ENCODE measurements at places on chromosomes 7 and 10.
A peak's percentile ranks its signal among the peaks of the same experiment; 100 is the strongest.

DNA sequence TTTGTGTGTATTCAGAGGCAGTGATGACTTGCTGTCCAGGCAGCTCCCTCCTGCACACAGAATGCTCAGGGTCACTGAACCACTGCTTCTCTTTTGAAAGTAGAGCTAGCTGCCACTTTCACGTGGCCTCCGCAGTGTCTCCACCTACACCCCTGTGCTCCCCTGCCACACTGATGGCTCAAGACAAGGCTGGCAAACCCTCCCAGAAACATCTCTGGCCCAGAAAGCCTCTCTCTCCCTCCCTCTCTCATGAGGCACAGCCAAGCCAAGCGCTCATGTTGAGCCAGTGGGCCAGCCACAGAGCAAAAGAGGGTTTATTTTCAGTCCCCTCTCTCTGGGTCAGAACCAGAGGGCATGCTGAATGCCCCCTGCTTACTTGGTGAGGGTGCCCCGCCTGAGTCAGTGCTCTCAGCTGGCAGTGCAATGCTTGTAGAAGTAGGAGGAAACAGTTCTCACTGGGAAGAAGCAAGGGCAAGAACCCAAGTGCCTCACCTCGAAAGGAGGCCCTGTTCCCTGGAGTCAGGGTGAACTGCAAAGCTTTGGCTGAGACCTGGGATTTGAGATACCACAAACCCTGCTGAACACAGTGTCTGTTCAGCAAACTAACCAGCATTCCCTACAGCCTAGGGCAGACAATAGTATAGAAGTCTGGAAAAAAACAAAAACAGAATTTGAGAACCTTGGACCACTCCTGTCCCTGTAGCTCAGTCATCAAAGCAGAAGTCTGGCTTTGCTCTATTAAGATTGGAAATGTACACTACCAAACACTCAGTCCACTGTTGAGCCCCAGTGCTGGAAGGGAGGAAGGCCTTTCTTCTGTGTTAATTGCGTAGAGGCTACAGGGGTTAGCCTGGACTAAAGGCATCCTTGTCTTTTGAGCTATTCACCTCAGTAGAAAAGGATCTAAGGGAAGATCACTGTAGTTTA, 15.8 kb downstream of the SCD start:
- no peak for DNase-seq

DNA sequence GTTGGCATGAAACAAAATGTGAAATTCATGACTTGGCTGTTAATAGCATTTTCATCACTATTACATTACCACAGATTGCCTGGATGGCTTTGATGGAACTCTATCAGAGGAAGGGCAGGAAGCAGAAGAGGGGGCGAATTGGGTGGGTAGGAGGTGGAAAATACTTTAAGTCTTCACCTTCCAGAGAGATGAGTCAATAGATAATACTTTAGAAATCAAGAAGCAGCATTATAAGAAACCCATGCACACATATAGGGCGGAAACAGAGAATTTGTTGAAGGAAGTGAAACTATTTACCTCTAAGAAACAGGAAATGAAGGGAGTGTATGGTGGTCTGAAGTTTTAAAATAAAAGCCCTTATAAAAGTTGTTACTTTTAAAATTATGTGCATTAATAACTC, 152.1 kb upstream of the TARP start:
- peak; percentile 6 for DNase-seq

- DNase-seq: no peak
Measured at GRCh38 chr7:45176886-45177731, 19.5 kb downstream of the RAMP3 start.

GRCh38 chr7:117769085-117769484, 104.2 kb downstream of the CTTNBP2 start:
- no peak for DNase-seq

GRCh38 chr7:137395420-137395819, 51.9 kb upstream of the PTN start:
- DNase-seq: no peak

DNA sequence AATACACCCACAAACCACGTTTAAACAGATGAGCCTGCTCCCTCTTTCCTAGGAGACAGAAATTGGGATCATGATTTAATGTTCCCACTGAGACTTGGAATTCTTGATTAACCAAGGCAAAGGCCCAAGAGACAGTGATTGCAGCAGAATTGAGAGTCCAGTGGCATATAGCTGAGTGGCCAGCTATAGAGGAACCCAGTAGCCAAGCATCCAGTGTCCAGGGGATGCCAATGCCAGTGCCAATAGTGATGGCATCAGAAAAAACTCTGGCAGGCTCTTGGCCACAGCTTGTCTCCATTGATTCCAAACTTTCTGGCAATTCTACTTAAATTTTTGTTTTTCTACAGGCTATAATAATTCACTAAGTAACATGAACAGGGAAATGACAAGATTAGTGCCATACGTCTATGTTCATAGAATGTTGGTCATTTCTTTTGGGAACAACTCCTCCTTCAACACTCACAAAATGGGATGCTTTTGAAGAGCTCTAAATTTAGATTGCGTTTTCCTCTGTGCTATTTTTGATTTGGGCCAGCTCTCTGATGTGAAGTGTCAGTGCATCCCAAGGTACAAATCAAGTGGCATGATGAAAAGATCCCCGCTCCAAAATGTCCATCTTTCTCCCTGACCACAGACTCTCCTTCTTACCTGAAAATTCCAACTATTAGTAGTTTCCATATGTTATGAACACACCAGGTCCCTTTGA, 83.1 kb upstream of the A1CF start:
- DNase-seq: no peak

GRCh38 chr10:33248638-33249037, 85.8 kb downstream of the NRP1 start:
- DNase-seq: peak; percentile 8

DNA sequence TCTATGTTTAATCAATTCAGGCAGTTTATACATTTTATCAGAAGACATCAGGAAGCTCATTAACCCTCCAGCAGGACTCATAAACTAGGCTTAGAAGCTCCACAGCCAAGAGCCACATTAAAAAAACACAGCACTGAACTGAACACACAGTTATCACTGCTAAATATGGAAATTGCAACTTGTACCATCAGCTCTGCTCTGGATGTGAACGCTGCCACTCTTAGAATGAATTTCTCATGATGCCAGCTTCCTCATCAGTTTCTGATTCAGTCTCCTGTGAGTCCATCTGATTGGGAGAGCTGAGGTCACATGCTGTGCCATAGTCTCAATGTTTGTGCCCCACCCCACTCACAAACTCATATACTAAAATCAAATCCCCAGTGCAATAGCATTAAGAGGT, 17.1 kb upstream of the ING3 start:
- DNase-seq: no peak

- no peak for DNase-seq
Measured at GRCh38 chr7:50448823-50449222, 1.3 kb downstream of the FIGNL1 start.

DNA sequence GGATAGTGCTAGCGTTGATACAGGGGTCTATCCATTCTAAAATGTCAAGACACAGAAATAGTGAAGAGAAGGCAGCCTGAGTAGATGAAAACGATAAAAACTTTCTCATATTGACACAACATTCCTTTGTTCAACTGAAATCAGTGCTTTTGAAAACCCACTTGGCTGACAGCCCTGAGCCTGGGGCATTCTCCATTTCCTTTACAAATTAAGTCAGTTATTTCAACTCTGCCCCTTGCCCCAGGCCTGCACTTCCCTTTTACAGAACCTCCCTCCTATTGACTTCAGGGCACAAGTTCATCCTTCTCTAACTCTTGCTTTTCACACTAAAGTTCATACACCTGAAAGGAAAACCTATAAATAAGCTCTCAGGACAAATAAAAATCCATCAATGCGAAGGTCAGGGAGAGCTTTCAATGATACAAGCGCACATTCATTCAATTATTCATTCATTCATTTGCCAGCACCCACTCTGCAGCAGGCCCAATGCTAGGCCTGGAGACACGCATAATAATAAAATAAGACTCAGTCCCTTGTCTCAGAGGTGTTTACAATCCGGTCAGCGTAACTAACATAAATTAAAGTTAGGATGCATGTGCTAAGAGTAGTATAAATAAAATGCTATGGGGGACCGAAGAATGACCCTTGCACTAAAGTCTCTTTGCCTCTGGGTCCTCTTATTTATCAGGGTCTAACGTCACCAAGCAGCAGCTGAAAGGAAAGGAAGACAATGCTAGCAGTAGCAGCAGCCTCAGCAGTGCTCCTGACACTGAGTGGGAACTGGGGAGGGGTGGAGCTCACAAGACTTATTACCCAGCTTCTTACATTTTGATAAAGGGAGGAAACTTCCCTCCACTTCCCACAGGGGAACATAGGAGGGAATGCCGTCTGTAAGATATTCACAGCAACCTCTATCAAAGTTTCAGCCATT, 134.8 kb downstream of the PDE1C start:
- no peak for DNase-seq

GRCh38 chr10:843703-844102, 87.8 kb downstream of the LARP4B start:
- no peak for DNase-seq

DNA sequence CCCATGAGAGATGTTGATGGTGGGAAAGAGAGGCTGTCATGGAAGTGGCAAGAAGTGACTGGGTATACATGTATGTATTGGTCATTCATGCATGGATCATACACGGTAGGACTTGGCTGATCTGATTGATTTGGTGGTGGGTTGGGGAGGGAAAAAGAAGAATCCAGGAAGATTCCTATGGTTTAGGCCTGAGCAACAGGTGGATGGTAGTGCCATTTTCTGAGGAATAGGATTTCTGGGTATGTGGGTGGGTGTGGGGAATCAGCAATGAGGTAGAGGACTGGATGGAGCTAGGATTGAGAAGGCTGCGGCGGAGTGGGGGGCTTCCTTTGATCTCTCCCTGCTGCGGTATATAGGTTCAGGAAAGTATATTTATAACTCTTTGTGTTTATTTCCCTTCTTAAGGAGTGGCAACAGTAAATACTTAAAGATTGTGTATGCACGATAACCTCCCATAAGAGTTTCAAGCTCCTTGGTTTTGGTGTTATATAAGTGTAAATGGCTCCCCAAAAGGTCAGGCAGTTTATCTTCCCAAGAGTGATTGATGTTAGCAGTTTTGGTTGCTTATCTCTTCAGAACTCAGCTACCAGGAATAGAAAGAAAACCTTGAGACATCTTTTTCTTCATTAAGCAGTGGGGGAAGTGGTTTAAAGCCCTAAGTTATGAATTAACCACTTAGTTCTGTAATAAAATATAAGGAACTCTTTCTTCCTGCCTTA, 100.1 kb downstream of the LSMEM1 start:
- DNase-seq: no peak
